ENCODE measurements at places on chromosomes 5 and 9.

DNA sequence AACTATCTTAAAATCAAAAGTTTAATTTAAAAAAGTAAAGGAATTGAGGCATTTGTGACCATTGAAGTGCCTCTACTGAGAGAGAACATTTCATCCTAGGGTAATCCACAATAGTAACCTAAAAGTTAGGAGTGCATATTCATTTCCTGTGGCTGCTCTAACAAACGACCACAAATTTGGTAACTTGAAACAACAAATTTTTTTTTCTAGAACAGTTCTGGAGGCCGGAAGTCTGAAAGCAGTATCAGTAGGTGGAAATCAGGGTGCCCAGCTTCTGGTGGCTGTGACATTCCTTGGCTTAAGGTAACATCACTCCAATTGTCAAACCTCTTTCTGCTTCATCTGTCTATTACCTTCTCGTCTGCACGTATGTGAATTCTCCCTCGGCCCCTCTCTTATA lies 67.1 kb upstream of the SSBP2 start:
- no peak for DNase-seq

- DNase-seq = no peak
Observed at GRCh38 chr9:133987446-133987788, 4.7 kb downstream of the VAV2 start.

- no peak for DNase-seq
Observed at GRCh38 chr9:137423514-137424291, 510 bp downstream of the NOXA1 start.

GRCh38 chr5:142501890-142502289 lies 177.1 kb upstream of the SPRY4 start:
- no peak for DNase-seq

- no peak for DNase-seq
Observed at GRCh38 chr9:94610181-94610606, 16.6 kb upstream of the FBP2 start.

DNA sequence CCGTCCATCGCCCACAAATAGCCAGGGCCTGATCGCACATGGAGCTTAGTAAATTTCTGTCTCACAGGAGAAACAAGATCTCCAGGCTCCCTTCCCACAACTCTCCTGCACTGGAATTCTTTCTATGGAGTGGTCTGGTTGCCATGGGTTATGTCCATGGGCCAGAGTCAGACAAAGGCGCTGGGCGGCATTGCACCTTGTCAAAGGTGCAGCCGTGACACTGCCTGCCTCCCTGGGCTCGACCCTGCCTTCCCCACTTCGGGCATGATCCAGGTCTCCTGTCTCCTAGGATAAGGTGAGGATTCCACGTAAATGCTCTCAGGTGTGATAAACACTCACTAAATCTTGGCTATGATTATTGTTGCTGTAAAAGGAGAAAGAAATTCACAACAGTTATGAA lies 130.0 kb downstream of the ADAMTS16 start:
- no peak for DNase-seq

DNA sequence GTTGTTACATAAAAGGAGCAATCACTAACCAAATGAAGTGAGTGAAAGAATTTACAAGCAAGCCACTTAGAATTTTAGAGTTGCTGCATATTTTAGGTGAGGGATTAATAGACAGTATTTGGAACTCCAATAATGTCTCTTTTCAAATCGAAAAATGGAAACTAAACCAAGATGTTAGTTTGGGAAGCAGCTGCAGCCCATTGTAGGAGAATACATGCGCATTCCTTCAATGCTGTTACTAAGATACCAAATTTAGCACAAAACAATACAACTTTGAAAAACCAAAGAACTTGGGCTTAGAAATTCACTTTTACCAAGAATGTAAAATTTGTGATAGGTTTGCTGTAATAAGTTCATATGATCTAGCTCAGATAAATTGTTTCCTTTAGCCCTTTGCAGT lies 411.8 kb upstream of the CDH6 start:
- DNase-seq = no peak

DNA sequence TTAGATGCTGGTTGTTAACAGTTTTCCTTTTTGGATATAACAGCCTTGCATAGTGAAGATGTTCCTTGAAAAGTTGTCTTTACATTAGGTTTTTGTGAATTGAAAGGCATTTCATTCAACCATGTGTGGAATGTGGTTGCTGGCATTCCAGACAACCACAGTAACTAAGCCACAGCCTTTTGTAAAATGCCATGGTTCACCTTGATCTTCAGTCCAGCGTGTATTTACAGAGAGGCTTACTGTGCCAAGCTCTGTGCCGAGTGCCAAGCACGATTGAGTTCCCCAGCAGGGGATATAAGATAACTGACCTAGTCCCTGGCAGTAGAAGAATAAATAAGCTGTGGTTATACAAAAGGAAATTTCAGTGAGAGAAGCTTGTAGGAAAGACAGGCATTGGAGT lies 4.9 kb downstream of the EXOSC2 start:
- DNase-seq = no peak

- DNase-seq = no peak
Observed at GRCh38 chr5:142475102-142475513, 150.3 kb upstream of the SPRY4 start.

- DNase-seq = no peak
Observed at GRCh38 chr5:132269635-132270334, 12.3 kb downstream of the PDLIM4 start.

DNA sequence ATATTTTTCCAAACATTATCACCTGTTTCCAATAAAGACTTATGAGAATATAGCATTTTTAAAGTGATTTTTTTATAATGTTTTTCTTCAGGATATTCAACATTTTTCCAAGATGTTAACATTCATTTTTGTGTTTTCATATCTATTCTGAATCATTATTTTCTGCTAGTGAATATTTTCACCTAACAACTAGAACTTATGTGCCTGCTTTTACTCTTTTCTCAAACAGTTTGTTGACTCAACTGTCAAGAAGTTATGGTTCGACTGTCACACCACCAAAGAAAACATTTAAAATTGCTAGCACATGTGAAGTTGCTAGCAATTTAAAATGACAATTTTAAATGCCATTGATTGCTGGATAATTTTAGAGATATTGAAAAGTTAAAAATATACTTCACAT lies 343.3 kb upstream of the CDH9 start:
- DNase-seq = no peak

Measured in stimulated activated naive CD4-positive, alpha-beta T cell treated with Interleukin-2 at 50 U/mL for 16 hours (primary cell).